ENCODE measurements at places on chromosomes 5 and 9.

GRCh38 chr5:82985763-82986162 is 91.4 kb downstream of the TMEM167A start:
- no peak for DNase-seq

GRCh38 chr5:79396265-79396664 is 117.7 kb downstream of the HOMER1 start:
- DNase-seq: no peak

DNA sequence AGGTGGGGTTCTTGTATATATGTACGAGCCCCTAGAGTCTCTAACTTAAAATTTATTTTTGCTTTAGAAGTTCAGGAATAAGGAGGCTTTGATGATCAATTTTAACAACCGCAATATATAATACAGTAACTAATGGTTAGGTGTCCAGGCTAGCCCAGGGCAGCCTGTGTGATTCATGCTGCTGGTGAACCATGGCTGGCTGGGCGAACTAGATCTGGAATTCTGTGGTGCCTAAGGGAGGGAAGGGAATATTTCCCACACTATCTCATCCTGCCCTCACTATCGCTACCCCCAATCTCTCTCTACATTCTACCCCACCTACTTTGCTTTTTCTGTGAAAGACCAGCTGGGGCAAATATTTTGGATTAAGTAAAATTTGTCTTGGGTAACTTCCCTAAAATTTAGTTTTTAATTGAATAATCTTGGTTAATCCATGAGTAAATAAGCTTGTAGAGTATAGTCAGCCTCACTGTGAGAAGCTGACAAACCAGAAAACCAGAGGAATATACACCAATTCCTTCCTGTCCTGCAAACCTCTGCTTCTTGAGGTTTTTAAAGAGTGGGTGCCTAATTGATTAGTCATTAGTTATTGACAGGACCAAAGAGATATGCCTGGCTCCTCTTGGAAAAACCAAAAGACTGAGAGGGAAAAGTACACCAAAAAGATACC is 115.1 kb upstream of the CCDC152 start:
- DNase-seq: no peak

DNA sequence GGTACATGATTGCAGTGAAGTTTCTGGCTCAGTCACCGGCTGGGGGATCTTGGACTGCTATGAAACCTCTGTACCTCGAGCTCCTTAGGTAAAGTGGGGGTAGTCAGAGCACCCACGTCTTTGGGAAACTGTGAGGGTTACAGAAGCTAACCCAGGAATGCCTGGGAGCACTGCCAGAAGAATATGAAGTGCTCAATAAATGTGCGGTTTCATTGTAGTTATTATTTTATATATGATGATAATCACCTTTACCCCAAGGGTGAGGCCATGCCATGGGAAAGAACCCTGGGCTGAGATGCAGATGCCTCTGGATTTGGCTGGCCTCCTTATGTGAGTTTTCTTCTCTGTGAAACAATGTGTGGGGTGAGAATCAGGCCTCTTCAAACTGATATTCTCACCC is 3.7 kb downstream of the NPR3 start:
- no peak for DNase-seq

DNA sequence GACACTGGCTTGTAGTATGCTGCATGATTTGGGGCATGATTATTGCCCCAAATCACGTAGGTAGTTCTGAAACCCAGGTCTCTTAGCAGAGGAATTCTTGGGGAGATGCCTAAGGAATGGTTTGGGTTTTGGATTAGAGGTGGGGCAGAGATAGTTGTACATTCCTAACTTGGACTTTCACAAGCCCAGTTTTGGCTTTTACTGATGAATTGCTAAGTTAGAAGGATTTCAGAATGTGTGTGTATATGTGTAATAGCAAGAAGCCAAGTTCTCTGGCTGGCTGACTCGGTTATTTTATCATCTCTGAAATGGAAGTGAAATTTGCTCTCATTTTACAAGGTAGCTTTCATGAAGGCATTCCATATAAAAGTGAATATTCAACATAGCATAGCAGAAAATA is 23.8 kb upstream of the ZNF131 start:
- DNase-seq: no peak

- no peak for DNase-seq
Observed at GRCh38 chr5:141858079-141858765, 20.0 kb downstream of the PCDH1 start.
